ENCODE measurements at places on chromosomes 7 and 10.

DNA sequence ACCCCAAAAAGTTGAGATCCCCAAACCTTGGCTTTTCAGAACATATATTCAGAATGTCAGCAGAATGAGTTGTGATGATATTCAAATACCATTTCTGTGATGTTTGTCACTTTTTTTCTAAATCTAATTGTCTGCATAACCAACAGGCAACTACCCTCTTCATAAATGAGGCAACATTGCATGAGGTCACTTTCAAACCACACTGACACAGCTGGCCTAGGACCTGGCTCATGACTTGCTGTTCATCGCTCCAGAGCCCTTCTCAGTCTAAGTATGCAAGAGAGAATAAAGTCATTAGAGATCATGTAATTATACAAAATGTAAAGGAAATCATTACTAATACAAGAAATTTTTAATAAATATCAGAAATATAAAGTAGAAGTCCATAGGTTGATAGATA, 681.9 kb downstream of the GRM8 start:
- DNase-seq = no peak

DNA sequence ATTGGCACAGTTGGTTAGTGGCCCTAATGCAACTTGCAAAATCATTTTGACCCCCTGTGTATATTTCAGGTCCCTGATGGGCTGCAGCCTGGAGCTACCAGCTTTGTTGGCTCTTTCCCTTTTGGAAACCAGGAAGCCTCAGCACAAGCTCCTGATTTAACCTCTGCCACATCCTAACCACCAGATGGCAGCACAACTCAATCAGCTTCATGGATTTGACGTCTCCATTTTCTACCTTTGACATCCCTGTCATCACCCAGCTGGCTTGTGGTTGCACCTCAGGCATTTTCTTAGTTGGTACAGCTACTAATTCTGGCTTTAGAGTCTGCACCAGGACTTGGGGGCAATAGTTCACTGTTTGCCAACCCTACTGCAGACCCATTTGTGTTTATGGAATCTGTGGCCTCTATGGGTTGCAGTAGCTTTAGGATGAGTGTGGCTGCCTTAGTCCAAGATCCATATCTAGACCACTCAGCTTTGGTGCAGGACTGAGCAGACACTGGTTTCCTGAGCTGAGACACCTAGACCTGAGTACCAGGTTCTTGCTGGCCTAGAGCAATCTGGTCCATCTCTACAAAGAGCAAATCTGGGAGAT, 456.2 kb downstream of the REEP3 start:
- DNase-seq = peak; percentile 44

- DNase-seq = no peak
These were observed 1.0 kb upstream of the CYP2W1 start for GRCh38 chr7:981793-982510.

- peak; percentile 46 for DNase-seq
These were observed 846 bp downstream of the DNAJC1 start for GRCh38 chr10:22002591-22003176.

Measured in SW480 (cell line).